Activated CD4-positive, alpha-beta T cell treated with anti-CD3 and anti-CD28 coated beads, Interleukin-2, amount 10 ng/mL, durations not matched to agents 7 days and 5 days (primary cell): ENCODE measurements at places on chromosomes 1 and 21.

GRCh38 chr1:32861904-32862695 is 8.6 kb downstream of the FNDC5 start:
- DNase-seq = no peak

- DNase-seq = no peak
Measured at GRCh38 chr1:18557621-18558465, 72.8 kb upstream of the PAX7 start.

- DNase-seq = no peak
Measured at GRCh38 chr1:98316286-98316905, 345.1 kb upstream of the SNX7 start.

- DNase-seq = no peak
Measured at GRCh38 chr1:92786111-92786901, 1.4 kb upstream of the EVI5 start.

DNA sequence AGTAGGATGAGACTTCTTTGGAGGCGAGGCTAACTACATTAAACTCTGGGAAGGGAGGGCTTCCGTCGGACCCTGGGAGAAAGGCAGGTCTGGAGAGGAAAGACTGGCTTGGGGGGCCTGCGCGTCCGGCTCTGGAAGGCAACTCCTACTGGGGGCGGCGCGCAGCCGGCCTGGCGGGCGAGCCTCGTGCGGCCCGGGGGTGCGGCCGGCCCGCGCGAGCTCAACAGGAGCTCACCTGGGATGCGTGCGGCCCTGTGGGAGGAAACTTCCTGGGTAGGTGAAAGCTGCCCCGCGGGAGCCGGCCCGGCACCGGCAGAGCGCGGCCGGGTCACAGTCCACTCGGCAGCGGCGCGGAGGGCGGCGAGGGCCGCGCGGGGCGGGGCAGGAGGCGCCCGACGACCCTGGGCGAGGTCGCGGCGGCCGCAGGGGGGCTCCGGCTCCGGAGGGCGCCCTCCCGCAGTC is 449 bp downstream of the EPS15 start:
- DNase-seq = peak; percentile 63
